ENCODE measurements at places on chromosomes 7 and 10.

DNA sequence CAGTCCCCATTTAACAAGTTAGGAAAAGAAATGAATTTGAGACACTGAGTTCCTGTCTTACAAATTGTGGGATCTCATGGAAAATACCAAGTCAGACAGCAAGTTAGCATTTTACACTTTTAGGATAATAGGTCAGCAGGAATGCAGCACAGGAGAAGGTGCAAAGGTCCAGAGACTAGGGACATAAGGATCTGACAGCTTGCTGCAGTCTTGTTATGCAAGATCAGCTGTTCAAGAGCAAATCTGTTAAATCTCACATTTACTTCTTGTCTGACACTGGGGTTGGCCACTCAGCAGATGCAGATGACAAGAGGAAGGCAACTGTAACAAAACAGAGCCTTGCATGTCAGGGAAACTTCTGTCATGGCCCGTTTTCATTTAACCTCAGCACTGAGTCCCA is 239.6 kb downstream of the PHF14 start:
- DNase-seq, result no peak

DNA sequence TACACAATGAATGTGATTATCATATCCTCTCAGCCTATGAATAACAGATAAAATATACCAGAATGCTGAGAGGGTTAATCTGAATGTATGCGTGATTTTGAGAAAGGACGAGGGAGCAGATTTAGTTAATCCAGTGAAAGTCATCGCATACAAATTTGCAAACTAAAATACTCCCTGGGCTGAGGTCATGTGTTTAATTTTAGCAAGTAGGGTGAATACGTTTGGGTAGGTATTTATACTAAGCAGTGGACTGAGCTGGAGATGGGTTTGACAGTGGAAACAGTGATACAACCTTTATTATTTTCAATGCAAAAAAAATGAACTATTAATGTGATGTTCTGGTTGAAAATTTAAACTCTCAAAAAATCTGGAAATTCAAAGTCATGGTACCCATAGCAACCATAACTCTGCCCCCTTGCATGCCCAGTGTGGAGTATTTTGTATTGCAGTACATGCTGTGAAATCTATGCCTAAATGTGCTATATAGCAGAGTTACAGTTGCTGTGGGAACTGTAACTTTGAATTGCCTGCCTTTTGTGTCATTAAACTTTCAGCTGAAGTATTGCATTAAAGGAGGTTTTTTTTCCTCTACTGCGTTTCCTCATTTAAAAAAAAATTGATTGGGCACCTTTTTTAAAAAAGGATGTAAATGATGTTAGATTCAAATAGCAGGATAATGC is 9.5 kb upstream of the ARID5B start:
- DNase-seq, result no peak

- no peak for DNase-seq
These were observed 40.2 kb downstream of the ARHGAP12 start for GRCh38 chr10:31888442-31888841.

GRCh38 chr10:124829447-124830115 is 28.0 kb downstream of the ABRAXAS2 start:
- DNase-seq, result no peak

DNA sequence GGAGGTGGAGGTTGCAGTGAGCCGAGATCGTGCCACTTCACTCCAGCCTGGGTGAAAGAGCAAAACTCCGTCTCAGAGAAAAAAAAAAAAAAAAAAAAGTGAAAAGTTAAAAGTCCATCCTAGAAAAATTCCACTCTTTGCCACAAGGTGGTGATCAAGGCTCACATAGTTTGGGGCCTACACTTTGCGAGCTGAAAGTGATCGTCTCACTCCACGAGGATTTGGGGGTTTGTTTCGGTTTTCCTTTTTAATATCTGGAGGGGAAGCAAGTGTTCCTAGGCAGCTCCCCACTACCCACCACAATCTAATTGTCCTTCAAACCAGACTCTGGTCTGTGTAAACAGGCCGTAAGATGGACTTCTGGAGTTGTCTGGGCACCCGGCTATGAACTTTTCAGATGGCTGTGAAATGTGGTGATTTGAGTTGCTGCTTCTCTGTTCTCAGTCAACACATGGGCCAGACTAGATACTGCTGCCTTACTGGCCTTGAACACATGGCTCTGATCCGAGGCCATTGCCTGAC is 27.1 kb downstream of the PRLHR start:
- peak; percentile 48 for DNase-seq

DNA sequence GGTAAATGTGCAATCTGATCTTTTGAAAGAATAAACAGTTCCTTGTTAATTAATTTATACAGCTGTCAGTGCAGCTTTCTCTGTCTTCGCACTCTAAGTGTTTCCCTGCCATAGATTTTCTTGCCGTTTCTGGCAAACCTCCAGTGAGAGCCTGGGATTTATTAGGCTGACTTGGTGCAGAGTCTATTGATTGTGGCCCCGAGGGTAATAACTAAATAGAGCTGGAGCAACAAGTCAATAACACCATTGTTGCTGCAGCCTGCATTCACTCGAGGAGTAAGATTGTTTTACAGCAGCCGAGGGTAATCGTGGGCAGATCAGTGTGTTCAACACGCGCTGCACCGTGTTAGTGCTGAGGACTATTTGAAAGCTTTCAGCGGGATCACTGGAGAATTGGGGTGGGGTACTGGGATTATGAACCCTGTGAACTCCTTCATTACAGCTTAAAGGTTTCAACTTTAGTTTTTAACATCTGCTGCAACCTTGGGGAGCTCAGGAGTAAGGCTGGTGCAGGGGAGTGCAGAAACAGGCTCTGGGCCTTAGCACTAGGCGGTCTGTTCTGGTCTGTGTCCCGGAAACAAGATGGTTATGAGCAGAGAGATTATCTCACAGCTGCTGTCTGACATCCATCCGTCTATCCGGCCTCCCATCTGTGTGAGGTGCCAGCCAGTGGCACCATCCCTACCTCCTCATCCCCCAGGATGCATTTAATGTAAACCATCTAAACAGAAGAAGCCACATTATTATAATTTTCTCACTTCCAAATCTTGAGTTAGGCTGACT is 174.0 kb upstream of the TCF7L2 start:
- peak; percentile 91 for DNase-seq

DNA sequence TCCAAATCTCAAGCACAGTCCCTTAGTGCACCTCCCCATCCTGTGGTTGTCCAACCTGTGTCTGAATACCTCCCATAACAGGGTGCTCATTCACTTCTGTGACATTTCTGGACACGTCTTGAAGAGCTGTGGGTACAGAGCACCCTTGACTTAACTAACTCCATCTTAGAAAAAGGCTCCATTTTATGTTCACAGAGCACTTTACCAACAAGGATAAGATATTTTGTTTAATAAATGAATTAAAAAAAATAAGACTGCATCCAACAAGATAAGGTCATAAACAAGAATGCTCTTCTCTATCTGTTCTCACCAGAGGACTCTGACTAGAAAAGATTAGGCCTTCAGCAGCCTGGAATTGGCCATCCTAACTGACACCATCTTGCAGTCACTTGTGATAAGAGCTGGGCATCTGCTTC is 335.2 kb upstream of the ZNF32 start:
- no peak for DNase-seq

DNA sequence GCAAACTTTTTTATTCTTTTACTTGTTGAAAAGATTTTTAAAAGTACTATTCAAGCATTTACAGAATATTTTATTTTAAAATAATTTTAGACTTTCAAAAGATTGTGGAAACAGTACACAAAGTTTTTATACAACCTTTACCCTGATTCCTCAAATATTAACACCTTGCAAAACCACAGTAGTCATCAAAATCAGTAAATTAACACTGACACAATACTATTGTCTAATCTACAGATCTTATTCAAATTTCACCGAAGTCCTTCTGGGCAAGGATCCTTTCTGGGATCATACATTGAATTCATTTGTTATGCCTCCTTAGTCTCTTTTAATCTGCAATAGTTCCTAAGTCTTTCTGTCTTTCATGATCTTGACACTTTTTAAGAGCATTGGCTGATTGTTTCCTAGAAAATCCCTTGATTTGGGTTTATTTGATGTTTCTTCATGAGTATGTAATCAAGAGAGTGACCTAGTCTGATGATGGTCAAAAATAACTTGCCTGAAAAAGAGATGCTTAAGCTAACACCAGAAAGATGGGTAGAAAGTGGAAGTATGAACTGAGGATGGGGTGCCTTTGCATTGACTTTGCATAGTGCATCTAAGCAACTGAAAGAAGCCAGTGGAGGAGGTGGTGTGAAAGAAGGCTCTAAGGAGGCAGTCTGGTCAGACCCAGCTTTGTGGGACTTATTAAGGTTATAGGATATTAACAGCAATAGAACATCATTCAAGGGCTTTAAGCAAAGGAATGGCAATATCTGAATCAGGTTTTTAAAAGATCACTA is 9.7 kb downstream of the STAMBPL1 start:
- no peak for DNase-seq

DNA sequence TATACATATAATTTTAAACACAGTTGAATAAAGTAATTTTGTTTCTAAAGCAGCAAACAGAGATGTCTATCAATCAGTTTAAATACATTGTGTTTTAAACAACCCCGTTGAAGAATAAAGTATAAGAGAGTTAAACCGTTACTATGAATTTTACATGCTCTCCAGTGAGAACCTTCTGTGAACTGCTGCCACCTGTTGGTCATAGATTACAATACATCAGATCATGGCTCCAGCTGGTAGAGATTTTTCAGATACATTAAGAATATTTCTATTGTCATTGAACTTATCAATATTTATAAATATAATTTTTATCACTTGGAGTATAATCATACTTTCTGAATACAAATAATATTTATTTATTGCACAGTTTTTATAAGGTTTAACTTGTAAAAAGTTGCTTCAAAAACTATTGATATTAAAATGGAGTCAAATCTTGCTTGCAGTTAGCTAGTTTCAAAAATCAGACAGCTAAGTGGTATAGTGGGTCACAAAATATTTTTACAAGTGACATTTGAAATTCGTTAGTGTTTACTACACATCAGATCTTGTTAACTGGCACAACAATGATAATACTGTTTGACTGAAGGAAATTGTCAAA is 561.2 kb upstream of the PHF14 start:
- DNase-seq, result peak; percentile 32

DNA sequence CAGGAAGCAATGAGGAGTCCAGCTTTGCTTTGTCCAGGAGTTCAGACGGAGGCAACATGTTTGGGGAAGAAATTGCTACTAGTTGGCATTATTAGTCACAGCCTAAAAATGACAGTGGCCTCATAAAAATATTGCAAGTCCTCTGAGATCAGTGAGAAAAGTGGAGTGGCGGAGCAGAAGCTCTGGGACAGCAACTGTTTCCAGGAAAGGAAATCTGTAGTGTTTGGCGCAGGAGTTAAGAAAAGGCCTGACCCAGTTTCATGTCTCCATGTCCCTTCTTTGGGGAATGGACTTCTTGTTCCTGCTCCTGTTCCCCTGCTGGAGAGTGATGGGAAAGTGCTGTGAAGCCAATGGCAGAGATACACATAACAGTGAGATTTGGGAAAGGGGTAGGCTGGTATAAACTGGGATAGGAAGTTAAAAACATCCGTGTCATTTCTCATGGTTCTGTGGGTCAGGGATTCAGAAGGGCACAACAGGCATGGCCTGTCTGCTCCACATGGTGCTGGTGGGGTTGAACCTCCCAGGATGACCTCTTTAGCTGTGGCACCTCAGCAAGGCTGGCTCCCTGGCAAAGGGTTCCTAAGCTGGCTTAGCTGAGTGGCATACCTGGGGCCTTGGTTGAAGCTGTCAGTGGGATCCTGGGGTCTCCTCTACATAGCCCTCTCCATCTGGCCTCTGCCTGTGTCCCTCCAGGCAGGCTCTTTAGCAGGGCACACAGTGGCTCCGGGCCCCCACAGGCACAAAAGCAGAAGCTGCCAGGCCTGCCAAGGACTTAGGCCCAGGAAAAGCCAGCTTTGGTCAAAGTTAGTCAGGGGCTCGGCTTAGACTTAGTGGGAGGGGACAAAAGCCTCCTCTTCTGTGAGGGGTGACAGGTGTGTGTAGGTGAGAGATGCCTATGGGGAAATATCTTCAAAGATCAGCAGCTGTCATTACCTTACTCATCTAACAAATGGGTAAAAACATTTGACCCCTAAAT is 77.7 kb downstream of the WDFY4 start:
- no peak for DNase-seq

GRCh38 chr10:127738512-127739424 is 1.8 kb downstream of the FOXI2 start:
- DNase-seq, result no peak
